COR-L47 (cell line): ENCODE measurements at places on chromosomes 2 and 18.

GRCh38 chr18:48897531-48897930, 53.2 kb downstream of the SMAD7 start:
- DNase-seq: no peak

- DNase-seq: no peak
These were observed 8.2 kb upstream of the CIB4 start for GRCh38 chr2:26649322-26649721.

DNA sequence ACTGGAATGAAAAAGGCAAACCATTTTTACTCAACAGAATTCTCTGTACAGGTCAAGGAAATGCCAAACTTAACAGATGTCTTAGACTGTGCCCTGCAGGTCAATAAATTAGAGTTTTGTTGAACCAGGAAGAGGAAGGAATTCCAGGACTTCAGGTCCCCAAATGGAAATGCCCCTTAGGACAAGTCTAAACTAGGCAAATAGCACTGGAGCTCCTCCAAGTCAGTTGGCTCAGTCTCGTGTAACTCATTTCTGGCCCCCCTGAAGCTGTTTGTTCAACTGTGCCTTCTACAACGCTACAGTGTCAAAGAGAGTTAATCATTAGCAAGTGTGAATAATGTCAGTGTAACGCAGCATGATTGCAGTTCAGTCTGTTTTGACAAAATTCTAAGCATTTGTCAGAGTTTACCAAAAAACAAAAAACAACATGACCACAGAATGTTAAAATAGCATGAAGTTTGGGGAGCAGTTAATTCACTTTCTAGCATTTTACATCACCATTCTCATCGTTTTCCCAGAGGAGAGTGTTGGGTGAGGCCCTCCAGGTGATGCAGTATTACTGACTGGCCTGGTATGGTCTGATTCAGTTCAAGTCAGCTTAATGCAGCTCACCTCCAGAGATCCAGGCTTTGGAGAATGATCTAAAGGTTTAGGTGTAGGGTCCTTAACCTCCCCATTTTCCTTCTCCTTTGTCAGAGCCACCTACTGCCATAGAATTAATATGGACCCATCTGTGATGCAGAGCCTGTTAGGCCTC, 108.1 kb downstream of the AQP4 start:
- DNase-seq: no peak

DNA sequence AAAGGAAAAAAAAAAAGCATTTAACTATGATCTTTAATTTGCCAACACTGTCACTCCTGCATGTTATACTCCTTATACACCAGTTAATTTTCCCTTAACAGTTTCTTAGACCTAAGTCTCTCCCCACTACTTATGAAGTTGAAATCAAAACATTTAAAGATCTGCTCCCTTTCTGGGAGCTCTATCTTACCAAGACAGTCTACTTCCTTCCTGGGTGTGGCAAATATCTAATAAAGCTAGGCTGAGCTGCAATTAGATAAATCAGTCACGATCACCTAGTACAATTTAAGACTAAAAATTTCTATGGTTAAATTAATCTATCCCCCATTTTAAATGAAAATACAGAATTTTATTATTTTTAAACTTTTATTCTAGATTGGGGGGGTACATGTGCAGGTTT, 33.4 kb downstream of the PUM2 start:
- DNase-seq: no peak

DNA sequence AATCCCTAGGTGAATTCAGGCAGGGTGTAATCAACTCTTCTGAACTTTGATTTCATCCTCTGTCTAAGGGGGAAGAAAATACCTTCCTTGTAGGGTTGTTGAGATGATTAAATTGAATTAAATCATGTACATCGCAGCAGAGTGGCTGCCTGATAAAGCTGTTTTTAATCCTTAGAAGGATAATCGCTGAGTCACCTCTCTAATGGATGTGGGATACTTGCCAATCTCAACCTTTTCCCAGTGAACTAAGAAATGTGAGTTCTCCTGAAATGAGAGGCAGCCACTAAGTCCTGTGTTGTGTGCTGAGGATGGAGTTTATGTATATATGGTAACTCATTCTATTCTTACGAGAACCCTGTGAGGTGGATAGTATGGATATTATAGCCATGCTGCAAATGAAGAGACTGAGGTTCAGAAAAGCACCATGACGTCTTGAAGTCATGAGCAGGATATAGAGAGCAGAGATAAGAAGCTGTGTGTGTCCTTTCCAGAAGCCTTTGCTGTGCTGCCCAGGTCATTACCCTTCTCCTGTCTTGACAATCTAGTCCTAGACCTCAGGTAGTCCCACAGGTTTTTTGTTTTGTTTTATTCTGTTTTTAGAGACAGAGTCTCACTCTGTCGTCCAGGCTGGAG, 93.3 kb downstream of the HNRNPLL start:
- peak; percentile 3 for DNase-seq

DNA sequence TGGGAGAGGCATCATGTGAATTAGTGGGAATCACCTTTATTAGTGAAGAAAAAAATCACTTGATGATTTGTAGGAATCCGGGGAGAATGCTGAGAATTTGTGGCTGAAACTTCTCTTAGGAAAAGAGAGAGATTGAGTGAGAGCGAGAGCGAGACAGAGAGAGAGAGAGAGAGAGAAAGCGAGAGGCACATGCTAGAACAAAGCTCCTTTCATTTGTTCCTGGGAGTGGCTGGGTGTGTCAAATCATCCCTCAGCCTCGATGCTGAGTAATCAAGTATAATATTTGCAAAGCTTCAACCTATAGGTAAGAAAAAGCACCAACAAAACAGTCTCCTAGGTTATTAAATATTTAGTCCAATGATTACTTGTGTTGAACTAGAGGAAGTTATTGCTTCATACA, 4.4 kb upstream of the SERPINB5 start:
- no peak for DNase-seq

DNA sequence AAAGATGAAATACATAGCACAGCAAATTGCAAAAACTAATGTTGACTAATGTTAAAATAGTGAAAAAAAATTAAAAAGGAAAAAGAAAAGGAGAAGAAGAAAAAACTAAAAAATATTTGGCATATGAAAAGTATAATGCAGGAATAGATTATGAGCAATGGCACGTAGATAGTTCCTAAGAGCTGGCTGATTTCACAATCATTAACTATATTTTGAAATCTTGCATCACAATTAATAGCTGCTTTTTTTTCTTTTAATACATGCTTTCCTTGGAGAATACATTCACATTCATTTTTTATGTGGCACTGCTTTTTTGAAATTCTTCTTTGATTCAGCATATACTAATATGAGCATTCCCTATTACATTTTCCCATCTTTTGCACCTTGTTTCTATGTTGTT, 299.8 kb downstream of the DPP10 start:
- no peak for DNase-seq

DNA sequence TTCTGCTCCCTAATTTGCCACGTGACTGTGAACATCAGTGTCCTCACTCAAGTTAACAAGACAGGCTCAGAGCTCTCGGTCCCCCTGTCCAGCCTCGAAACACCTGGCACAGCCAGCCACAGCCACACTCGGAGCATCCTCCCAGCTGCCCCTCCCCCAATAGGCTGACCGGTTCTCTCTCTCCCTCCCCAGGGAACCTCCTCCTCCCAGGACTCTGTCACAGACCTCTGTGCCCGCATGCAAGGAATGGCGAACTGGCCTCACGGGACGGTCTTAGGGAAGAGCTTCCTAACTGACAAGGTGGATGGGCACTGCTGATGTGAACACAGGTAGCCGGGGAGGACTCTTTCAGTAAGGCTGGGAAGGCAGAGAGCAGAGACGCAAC, 18.8 kb downstream of the CYP26B1 start:
- DNase-seq: no peak

GRCh38 chr2:62992561-62992960, 58.1 kb upstream of the OTX1 start:
- no peak for DNase-seq

GRCh38 chr2:4358837-4359236, 655.5 kb downstream of the DCDC2C start:
- DNase-seq: no peak

GRCh38 chr2:105697781-105698449, 46.8 kb upstream of the NCK2 start:
- no peak for DNase-seq

DNA sequence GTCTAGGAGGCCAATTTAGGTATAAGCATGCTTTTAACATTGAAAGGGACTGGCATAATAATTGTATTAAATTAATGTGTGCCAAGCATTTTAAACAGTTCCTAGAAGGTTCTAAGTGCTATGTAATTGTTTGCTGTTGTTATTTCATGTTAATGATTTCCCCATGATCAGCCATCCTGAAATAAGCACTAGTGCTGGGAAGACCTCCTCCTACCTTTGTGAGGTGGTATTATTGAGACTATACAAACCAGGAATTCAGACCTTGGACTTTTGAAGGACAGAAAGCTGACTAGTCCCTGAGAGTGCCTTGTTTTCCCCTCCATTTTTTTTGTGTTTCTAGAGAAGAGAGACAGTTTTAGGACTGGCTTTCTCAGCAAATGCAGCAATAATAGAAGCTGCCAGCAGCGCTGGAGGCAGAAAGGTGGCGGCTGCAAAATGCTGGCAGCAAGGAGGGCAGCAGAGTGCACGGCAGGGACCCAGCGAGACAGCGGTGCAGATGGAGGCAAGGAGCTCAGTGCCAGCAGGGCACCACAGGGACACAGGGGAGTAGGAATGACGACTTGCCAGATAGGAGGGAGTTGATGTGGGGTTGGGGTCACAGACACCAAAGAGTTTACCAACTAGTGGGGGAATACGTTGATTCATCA, 25.3 kb downstream of the NABP1 start:
- DNase-seq: no peak

GRCh38 chr2:215271446-215271845, 40.4 kb upstream of the ATIC start:
- DNase-seq: no peak

DNA sequence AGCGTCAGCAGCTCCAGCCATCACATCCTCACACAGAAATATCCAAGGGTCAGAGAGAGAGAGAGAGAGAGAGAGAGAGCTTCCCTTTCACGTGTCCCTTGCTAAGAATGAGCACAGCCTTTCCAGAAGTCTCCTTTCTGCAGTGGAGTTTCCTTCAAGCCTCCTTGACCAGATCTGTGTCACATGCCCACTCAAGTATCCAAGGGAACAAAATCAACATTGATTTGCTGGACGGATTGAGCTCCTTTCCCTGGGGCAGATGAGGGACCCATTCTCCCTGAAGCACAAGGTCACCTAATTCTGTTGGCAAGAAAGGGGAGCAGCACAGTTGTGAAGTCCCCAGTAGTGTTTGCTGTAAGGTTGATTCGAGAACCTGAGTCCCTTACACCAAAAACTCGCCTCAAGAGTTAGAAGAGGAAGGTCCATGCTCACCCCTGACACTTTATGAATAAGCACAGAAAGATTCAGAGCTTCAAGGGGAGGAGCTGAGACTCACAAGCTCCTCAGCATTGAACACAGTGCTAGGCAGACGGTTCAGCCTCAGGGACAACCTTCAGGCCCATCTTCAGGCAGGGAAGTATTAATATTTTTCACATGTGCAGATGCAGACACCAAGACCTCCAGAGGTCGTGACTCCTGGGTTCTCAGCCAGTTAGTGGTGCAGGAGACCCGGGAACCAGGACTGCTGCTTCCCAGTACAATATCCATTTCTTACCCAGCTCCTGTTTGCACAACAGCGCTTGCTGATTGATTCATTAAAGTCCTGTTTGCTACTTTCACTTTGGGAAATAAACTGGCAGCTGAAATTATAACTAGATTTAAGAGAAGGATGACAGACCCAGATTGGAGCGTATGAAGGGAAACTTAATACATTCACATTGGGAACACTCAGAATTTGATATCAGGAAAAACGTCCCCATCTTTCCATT, 38.2 kb upstream of the MARCO start:
- DNase-seq: no peak
